ENCODE measurements at places on chromosomes 2 and 18.

- no peak for DNase-seq
These were observed 135.2 kb downstream of the NYAP2 start for GRCh38 chr2:225534697-225535096.

- DNase-seq: no peak
These were observed 25.7 kb downstream of the TUBB6 start for GRCh38 chr18:12333506-12334290.

DNA sequence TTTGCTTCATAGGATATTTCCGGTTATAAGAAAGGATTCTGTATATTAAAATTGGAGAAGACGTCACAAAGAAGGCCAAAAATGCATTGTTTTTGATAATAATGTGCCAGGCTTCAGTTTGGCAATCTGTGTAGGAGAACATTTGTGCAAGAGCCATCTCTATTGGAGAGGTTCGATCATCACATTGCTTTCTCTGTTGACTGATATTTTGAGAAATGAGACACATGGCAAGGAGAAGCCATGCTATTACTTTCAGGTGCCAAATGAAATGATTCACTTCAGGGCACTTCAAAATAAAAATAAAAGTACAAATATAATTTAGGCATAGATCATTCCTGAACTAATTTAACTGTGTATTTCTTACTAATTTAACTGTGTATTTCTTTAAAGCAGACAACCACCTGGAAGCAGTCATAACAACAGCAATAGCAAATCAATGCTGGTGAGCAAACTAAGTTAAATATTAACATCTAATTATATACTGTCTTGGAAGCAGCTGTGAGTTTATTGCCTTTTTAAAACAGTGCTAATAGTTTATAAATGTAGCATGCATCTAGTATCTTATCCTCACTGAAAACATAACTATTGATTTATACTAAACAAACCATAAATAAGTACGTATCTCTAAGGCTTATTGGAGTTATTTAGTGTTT, 50.2 kb upstream of the CHST9 start:
- no peak for DNase-seq

- no peak for DNase-seq
These were observed 2.9 kb downstream of the CYP26B1 start for GRCh38 chr2:72144632-72145288.

DNA sequence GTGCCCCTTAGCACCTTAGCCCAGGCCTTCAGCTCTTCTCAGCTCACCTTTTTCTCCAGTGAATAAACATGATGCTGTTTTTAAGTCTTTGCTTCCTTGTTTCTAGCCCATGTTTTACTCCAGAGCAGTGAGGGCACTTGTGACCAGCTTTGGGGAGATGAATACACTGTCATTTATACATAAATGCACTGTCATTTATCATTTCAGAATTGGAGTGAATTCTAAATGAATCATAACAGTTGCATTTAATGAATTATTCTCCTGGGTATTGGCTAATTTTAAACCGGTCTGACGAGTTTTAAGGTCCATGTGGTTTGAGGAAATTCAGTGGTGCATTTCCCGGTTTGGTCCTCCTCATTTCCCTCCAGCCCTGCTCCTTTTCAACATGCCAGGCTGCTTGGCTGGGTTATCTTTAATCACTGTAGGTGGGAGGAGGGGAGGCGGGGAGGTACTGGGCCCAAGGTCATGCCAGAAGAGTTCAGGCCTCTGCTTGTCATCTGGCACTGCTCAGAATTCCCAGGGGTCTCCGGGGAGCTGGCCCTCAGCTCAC, 23.9 kb downstream of the PRKCE start:
- no peak for DNase-seq

DNA sequence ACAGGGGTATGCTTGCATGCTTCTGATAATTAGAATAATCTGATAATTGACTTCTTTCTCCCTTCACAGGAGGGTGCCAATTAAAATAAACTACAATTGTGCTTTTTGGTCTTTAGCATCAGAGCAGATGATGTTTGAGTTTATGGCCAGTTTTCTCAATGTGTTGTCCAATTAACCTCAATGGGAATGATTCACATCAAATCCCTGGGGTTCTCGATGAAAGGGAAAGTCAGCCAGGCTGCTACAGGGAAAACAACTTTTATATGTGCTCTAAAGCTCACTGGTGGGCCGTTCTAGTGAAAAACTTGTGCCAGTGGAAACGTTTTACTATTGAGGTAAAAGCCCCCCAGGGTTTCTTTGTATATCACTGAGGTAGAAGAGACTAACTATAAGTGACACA, 887.3 kb upstream of the CRIM1 start:
- no peak for DNase-seq

- DNase-seq: no peak
These were observed 685.2 kb downstream of the IRS1 start for GRCh38 chr2:226114436-226114835.

- DNase-seq: no peak
These were observed 18.9 kb downstream of the KIF5C start for GRCh38 chr2:148893906-148894305.

GRCh38 chr2:204437815-204438756, 107.2 kb upstream of the PARD3B start:
- no peak for DNase-seq

GRCh38 chr2:203853722-203854121, 13.8 kb upstream of the CTLA4 start:
- DNase-seq: no peak

DNA sequence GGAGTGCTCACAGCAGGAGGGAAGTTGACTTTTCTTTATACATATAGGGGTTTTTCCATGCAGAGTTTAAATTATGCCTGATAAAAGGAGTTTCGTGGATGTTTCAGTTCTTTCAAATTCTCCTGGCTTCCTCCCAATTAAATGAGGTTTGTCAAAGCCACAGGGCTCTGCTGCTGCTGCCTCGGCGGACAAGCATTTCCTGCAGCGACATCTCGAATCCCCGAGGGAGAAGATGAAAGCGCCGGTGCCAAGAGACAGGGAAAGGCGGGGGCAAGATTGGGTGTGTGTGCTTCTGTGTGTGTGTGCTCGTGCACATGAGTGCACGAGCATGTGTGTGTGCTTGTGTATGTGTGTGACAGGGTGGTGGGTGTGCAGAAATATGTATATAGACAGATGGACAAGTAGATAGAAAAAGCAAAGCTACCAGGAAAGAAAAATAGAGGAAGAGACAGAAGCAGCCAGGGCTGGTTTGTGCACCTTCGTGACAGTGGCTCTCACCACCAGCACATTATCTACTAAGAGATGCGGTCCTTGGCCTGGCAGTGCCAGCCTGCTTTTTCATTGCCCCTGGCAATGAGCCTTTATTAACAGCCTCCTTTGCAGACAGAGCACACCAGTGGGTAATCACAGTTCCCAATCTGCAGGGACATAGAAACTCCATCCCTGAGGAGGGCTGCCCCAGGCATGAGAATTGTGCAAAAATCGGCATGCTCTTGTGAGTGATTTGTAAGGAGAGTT, 76.2 kb downstream of the CDK15 start:
- no peak for DNase-seq

DNA sequence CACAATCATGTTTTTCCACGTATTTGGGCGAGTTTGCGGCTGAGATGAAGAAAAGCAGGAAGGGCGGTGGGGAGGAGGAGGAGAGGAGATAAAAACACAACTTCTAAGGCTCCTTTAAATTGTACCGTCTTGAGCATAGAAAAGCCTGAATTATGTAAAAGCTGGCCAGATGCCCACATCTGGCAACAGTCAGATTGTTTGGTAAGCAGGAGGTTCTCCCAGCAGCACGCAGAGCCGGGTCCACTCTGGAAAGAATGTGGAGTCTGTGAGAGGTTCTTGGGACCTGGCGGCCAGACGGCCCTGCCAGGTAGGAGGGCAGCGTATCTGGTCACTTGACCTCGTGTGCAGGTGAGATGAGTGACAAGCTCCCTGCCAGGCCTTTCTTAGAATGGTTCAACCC, 215.3 kb upstream of the APCDD1 start:
- DNase-seq: no peak

- DNase-seq: peak; percentile 37
These were observed at the start of gene LIPG for GRCh38 chr18:49561289-49562193. LIPG (plus strand) TSS chr18:49562057; CDS start chr18:49562309, 252 bp downstream.

DNA sequence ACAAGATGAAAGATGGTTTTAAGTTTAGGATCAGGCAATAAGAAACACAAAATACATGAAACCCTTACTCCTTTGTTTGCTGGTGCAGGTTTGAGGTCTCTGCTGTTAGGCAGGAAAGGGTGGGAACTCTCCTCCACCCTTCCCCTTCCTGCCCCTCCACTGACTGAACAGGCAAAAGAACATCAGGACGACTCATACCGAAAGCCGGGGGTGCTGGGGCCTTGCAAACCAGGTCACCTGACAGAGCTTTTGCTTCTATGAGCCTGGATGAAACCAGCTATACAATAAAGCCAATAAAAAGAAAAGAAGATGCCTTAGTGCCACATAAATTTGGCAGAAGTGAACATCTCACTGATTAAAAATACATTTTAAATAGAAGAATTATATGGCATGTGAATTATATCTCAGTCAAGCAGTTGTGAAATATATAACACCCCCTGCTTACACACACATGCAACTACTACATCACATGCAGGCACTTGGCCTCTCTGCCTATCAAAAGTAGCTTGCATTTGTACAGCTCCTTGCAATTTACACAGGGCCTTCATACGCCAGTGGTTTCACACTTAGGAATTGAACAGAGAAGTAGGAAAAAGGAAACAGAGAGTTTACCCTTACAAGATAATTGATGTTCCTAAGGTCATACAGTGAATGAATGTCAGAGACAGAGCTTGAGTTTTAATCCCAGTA, 215.1 kb upstream of the TRIB2 start:
- peak; percentile 50 for DNase-seq

- DNase-seq: no peak
These were observed 1.9 kb upstream of the NABP1 start for GRCh38 chr2:191675807-191676721.

GRCh38 chr2:232351686-232352510, 26.7 kb upstream of the ALPP start:
- DNase-seq: no peak

GRCh38 chr2:592737-593136, 84.5 kb downstream of the TMEM18 start:
- DNase-seq: no peak

- no peak for DNase-seq
These were observed 149.5 kb upstream of the DLX2 start for GRCh38 chr2:172252154-172252553.

DNA sequence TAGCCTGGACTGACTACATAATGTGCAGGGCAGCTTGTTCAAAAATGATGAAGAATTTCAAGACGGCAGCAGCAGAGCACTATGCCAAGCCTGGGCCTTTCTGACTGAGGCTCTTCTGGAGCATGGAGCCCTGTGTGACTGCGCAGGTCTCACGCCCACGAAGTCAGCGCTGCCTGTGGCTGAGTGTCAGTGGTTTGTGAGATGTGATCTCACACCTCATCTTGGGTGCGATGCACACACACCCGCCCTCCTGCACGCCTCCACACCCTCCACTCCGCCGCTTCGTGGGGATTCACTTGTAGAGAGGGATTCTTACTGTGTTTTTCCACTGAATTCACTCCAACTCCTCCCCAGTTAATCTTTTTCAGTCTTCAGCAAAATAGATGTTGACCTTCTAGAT, 103.9 kb downstream of the VIT start:
- peak; percentile 63 for DNase-seq

DNA sequence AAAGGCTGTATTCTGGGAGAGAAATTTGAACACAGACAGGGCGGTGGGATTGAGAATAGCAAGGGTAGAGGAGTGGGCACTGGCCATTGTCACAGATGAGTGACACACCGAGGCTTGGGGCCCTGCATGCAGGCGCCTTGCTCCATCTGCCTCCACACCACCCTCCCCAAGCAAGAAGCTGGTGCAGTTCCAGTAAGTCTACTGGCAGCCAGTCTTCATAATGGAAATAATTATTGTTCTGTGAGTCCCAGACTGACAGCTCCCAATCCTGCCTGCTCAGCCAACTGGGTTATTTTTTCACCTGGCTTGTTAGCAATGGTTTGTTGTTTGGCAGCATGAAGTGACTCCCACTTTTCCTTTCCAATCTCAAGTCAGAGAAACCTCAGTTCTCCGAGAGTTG, 13.0 kb downstream of the TTC32 start:
- DNase-seq: no peak

DNA sequence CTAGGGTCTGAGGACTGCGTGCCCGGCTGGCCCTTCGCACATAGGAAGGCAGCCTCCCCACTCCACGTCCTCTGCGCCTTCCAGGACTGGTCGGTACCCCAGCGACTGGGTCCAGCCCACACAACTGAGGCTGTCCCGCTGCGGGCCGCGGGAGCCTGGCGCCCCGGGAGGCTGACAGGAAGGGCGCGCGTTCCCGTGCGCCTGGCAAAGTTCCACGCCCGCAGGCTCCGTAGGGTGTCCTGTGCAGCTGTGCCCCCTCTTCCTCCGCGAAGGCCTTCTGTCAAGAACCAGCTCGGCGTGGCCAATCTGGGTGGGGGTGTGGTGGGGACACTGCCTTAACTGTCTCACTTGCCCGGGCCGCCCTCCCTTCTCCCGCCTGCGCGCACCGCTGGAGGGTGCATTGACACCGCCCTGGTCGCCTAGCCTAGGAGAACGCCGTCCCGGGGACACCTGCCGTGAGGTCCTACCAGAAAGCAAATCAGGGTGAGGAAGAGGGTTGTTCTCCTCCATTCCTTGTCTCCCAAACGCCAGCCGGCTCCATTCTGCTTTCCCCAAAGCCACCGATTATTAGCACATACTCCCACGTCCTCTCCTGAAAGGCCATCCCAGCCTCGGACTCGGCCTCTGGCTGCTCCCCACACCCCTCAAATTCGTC, 618 bp upstream of the LYPD1 start:
- no peak for DNase-seq

DNA sequence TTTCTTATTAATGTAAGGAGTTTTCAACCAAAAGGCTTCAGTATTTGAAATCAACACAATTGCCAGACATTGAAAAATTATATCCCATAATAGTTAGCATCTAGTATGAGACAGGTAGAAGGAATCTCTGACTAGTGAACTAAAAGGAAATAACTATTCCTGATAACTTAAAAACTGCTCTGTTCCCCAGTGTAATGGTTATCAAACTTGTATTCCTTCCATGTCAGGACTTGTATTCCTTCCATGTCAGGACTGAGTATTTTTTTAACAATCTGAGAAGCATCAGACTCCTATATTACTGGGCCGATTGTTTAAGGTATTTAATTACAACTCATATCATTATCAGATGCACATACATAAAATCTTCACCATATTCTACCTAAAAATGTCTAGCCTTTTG, 238.5 kb downstream of the HNMT start:
- no peak for DNase-seq

DNA sequence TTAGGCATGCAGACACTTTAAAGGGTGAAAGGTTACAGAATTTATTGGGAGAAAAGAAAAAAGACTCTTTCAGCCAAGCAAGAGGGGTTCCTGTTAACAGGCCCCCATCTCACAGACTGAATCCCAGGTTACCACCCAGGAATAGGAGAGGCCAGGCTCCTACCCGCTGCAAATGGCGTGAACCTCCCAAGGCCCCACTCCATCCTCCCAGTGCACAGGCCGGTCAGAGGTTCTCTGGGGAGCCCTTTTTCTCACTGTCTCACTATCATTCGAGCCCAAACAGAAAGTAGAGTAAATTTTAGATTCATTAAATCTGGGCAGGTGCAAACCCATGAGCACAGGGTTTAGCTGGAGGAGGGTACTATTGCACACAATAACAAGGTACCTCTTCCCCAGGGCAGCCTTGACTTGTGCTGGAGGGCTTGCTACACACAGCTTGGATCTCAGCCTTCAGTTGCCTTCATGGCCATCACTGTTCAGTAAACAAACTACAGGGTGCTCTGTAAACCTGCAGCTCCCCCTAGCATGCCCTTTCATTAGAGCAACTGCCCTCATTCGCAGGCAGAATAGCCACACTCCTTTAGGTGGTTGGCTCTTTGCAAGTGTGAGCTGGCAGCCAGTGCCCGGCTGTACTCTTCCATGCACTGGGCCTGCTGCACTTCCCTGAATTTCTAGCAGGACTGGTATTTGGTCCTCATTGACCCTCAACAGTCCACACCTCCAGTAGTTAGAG, 7.3 kb upstream of the PLEK start:
- no peak for DNase-seq
